Mesothelial cell of epicardium (in vitro differentiated cells): ENCODE measurements at places on chromosomes 6 and 20.

DNA sequence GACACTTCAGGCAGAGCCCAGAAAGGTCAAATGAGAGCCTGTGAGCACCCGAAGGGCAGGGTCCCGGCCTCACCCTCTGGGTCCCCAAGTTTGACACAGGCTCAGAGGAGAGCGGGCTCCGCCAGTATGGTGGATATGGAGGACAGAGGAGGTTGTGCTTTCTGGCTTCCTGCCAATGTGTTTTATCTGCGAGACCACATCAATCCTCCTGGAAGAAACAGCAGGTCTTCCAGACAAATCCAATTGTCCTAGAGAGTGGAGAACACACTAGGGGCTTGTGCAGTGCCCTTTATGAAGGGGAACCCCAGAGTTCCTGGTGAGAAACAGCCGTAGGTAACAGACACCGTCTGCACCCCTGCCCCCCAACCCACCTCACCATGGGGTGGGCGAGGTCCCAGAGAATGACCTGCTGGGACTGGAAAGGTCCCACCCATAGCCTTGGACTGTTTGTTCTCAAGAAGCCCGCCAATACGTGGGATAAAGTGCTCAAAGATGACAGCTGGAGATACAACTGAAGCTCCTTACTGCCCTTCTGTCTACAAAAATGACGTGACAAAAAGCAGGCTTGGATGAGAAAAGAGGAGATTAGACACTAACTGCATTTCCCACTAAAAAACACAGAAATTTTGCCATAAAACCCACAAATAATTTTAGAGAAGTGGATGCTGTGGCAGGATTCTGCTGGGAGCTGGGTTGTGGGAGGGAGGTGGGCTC, 23.9 kb upstream of the SSTR4 start:
- no peak for DNase-seq

GRCh38 chr20:62425281-62426058, 1.9 kb downstream of the RBBP8NL start:
- no peak for DNase-seq

DNA sequence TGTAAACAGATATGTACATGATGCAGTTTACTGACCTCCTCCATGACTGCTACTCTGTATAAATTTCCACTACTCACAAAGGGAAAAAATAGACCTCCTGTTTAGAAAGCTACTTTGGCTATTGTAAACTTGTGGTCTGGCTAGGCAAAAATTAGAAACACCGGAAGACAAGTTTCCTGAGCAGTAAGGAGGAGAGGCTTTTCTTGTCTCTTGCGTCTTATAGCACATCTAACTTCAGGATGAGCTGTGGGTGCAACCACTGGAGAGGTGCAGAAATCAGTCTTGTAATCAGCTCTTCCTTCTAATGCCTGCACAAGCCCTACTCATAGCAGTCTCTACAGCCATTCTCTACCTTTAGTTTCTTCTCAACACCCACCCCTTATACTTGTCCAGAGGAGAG, 296.5 kb upstream of the SLC35B3 start:
- DNase-seq = no peak

DNA sequence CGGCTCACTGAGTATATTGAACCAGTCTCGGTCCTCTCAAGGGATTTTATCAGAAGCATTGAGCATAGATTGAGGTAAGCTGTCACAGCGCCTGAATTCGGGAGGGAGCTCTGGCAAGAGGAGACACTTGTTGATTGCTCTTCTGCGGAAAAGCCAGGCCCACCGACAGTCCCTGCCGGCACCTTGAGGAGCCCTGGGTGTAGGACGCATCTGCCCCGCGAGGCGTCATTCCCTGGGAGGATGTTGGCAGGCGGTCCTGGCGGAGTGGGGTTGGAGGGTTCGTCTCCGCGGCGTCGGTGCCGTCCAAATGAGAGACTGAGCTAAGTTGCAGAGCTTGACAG, 843 bp downstream of the FBXO9 start:
- DNase-seq = peak; percentile 59

- no peak for DNase-seq
These were observed 182.3 kb downstream of the CDH4 start for GRCh38 chr20:61434341-61434781.

DNA sequence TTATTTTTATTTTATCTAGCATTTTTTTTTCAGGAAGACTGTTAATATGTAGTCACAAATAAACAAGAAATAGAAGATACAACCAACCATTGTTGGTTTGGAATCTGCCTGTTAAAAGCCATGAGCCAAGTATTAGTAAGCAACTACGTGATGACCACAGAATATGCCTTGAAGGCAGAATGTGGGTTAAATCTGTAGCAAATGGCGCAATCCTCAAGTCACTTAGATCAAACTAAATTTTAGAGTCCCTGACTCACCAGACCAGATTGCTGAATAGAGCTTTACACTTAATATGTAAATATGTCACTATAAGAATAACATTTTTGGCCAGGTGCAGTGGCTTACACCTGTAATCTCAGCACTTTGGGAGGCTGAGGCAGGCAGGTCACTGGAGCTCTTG, 800.1 kb upstream of the CITED2 start:
- no peak for DNase-seq

- no peak for DNase-seq
These were observed 170.6 kb downstream of the TASP1 start for GRCh38 chr20:13468166-13468565.

GRCh38 chr6:55182016-55182650, 7.8 kb downstream of the HCRTR2 start:
- no peak for DNase-seq

DNA sequence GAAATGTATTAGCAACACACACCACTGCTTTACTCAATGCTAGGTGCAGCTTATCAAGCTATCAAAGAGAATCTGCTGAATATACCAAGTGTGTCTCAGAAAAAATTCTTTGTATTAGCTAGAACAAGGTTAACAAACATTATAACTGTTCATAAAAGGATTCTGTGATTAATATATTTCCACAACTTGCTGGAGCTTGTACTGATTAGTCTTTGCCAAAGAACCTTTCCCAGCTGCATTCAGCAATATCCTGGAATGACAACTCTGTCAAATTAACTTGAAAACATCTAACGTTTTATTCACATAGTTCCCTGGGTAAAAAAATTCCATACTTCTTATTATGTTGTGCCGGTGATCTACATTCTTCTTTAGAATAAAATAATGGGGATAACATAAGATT, 252.7 kb downstream of the FOXC1 start:
- DNase-seq = no peak

DNA sequence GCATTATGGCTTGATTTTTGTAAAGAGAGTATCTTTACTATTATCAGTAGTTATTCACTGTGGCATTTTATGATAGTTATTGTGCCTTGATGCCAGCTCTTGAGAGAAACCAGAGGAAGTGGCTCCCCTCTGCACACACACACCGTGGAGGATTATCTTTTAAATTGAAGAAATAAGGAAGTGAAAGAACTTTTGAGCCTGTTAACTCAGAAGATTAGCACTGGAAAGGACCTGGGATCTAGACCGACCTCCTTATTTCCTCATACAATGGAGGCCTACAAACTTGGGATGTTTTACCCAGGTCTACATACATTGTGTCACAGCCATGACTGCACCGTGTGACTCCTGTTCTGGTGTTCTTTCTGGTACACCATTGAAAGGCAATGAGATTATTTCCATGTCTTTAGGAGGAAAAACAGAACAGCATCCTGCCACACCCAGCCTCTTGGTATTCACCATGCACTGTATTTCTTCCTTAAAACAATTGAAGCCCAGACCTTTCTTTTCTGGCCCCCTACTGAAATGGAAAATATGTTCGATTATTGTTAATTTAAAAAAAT, 40.6 kb downstream of the HECA start:
- no peak for DNase-seq

DNA sequence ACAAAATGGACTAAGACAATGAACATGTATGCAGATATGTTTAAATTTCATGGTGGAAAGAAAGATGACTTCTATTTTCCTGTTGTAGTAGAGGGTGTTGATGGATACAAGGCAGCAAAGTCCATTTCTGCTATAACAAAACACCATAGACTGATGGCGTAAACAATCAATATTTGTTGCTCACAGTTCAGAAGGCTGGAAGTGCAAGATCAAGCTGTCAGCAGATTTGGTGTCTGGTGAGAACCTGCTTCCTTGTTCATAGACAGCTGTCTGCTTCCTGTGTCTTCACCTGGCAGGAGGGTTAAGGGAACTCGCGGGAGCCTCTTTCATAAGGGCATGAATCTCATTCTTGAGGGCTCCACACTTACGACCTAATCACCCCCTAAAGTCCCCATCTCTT, 83.0 kb upstream of the ELOVL5 start:
- no peak for DNase-seq

GRCh38 chr6:16713597-16713996, 47.7 kb downstream of the ATXN1 start:
- no peak for DNase-seq

GRCh38 chr6:157092736-157093135, 230.6 kb downstream of the TMEM242 start:
- DNase-seq = no peak

GRCh38 chr20:50858525-50858924, 63.7 kb downstream of the BCAS4 start:
- no peak for DNase-seq

DNA sequence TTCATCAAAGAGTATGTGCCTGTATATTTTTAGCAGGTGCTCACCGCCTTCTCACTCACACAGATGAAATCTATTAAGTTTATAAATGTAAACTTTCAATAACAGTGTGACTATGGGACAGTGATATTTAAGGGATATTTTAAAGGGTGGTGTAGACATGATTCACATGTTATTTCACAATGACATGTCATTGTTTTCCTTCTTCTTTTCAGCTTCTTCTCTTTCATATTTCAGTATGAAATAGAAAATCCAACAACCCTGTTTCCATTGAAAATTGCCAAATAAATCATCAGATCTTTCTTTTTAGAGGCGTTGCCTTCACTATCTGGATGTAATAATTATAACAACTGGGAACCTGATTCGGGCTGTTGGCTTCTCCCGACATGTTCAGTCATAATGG, 54.8 kb downstream of the PFDN4 start:
- DNase-seq = no peak

DNA sequence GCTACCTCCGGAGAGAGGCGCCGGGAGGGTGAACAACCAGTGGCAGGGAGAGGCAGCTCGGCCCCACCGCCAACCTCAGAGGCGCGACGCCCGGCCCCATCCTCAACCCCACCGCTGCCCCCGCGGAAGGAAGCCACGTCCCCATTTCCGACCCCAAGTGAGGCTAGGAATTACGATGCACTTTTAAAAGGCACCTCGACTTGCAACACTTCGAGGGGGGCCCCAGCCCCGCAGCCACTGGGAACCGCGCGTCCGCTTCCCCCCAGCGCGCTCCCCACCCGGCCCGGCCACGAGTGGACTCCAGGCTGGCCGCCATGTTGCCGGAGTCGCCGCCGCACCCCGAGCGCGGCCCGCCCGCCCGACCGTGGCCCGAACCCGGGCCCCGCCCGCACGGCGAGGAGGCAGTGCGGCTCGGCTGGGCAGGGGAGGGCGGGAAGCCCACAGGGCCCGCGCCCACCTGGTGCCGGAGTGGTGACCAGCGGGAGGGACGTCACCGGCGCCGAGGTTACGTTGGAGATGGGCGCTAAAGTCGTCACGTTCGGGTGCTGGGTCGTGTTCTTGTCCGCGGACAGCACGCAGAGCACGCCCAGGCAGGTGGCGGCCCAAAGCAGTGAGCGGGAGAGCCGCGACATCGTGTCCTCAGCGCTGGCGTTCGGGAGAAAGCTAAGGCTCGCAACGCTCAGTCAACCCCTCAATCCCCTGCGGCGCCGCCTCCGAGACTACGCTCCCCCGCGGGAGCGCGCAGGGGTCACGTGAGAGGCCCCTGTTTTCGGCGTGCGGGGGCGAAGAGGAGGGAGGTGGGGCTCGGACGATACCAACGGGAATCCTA, at the start of gene CD164:
Gene CD164, minus strand, starts transcription at position 721 of the 829 bp plus-strand sequence. Its CDS starts 89 bp downstream, at position 632.
- peak; percentile 96 for DNase-seq

DNA sequence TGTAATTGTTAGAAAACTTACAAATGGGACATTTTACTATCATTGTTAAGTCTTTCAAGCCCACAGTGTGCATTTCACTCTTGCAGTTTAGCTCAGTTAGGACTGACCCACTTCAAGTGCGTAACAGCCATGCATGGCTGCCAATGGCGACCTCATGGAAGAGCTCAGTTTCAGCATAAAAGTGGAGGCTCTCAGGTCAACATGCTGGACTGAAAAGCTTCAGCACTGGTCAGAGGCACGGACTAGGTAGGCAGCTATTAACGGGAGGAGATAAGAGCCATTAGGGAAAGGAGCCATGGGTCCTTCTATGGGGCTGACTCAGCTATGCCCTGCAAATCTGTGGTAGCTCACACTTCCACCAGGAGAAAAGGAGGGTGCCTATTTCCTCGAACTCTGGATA, 101.8 kb downstream of the TTLL2 start:
- no peak for DNase-seq

GRCh38 chr6:6593867-6594468, 5.4 kb downstream of the LY86 start:
- DNase-seq = no peak

DNA sequence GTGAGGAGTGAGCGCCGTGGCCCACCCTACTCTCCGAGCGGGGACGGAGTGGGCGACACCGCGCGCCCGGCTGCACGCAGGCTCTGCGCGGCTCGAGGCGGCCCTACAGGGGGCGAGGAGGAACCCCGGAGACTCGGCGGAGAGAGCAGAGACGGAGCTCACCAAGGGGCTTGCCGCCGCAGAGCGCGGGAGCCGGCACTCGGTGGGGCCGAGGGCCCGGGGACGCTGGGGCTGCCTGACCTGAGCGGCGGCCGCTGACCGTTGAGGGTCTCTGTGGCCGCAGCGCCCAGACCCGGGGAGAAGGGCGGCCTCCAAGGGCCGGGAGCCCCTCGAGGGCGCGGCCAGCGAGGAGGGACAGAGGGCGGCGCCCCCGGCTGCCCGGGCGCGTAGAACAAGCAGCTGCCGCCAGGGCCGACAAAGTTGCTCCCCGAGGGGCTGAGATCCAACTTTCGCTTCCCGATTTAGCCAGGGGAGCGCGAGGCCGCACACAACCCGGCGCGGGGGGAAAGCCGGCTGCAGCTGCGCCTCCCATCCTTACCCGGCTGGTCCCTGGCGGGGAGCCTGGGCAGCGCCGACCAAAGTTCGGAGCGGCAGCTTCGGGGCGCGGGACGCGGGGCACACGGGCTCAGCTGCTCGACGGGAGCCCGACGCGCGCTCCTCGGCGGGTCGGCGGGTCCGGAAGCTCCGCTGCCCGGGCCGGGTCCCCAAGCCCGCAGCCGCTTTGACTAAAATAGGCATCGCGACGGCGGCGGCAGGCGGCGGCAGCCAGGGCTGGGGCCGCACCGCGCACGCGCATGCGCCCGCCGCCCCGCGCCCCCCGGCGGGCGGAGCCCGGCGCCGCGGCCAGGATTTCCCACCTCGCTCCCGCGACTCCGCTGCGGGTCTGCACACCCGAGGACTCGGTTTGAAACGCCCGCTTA, 43.1 kb downstream of the POPDC3 start:
- DNase-seq = peak; percentile 53

- DNase-seq = no peak
These were observed 26.4 kb downstream of the COL20A1 start for GRCh38 chr20:63319164-63320040.

- DNase-seq = no peak
These were observed 49.8 kb upstream of the THEMIS start for GRCh38 chr6:127950566-127951145.

DNA sequence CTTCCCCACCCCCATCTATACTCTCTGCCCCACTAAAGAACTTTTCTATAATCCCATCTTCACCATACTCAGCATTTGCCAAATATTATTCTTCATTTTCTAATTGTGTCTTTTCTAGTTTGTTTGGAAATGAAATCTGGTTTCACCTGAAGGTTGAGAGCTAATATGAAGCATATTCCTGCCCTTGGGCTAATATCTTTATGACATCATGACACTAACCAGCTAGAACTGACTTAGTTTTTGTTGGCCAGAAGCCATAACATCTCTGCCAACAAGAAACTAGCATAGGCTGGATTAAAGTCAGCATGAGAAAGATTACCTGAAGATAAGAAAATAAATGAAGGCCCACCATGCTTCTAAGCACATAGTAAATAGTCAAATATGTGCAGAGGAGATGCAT, 16.7 kb downstream of the UNC5CL start:
- DNase-seq = no peak
